ENCODE measurements at places on chromosomes 11 and 22.
A peak's percentile ranks its signal among the peaks of the same experiment; 100 is the strongest.

- peak; percentile 24 for DNase-seq
Observed at GRCh38 chr11:26331911-26332571, at the start of gene ANO3. TSS of gene ANO3 (plus strand) at chr11:26332130. CDS start at chr11:26332276, 146 bp downstream.

- no peak for DNase-seq
Observed at GRCh38 chr11:45141171-45141570, 5.3 kb upstream of the PRDM11 start.

- no peak for DNase-seq
Observed at GRCh38 chr11:62732830-62733229, 4.5 kb downstream of the TTC9C start.

GRCh38 chr11:114179234-114179941 lies 116.8 kb upstream of the NNMT start:
- DNase-seq = peak; percentile 87

- no peak for DNase-seq
Observed at GRCh38 chr22:24564376-24565058, 8.7 kb downstream of the SNRPD3 start.

- no peak for DNase-seq
Observed at GRCh38 chr22:40194656-40195055, 16.9 kb downstream of the TNRC6B start.

Data from transverse colon (tissue), 4 donors.